ENCODE measurements at places on chromosomes 1 and 21. TPM values are rescaled to one million over a fixed set of nuclear protein-coding genes. Genes with fewer than 3 reads are reported as not detected.

DNA sequence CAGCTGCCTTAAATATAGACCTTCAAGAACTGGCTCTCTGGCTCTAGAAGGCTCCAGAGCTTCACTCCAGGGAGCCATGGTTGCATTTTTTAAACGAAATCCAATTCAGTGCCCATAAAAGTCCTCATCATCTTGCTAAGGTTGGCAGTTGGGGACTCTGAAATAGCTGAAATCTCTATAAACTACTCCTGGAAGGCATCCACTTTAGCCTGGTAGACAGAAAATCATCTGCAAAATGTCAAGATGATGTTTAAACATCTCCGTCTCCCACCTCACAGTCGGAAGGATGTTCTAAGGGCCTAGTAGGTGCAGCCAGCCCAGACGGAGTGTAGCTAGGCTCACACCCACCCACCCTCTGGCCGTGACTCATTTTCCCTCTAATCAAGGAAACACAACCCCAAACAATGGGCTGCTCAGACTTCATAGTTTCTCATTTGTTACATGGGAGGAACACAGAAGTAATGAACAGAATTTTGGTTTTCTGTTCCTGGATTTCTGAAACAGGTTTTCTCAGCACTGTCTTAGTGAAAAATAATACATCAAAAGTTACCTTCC, 235.4 kb upstream of the KAZN start:
- peak; percentile 74 for DNase-seq

DNA sequence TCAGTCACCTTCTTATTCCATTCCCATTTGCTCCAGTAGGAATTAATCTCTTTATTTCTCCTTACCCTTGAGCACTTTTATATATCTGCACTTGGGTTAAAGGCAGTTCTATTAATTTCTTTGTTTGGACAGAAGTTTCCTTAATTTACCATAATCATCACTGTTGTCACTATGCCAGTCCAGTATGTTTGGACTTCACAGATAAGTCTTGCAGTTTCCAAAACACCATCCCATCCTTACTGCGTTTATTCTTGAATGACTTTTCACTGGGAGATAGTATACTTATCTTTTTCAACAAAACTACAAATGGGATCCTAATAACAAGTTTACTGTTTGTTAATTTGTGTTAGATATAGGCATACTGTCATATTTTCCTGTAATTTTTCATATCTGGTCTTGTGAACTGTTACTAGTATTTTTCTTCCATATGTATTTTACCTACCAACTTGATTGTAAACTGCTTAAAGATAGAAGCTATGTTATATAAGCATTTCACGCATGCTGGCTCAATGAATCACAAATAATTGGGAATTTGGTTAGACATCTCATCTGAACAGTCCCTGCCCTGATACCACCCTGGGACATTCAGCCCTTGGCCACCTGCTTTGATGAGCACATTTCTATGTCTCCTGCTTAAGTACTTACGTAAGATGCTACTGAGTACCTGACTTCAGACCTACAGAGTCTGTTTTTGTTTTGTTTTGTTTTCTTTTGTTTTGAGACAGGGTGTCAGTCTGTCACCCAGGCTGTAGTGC, 78.2 kb downstream of the OLFML2B start:
- DNase-seq: no peak

DNA sequence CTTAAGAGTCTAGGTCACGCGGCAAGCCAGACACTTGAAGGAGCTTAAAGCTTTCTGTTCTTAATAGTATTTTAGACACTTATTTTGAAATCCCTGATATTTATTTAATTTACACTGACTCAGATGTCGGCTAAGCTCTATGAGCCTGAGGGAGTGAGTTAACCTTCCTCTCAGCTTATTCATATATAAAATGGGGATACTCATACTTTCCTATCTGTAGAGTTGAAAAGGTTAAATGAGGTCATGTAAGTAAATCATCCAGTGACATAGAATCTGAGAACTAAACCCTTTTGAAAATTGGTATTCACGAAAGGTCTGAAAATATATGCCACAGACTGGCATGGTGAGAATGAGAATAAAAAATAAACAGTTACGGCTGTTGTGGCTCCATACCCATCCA, 1.4 kb upstream of the GPR161 start:
- no peak for DNase-seq

DNA sequence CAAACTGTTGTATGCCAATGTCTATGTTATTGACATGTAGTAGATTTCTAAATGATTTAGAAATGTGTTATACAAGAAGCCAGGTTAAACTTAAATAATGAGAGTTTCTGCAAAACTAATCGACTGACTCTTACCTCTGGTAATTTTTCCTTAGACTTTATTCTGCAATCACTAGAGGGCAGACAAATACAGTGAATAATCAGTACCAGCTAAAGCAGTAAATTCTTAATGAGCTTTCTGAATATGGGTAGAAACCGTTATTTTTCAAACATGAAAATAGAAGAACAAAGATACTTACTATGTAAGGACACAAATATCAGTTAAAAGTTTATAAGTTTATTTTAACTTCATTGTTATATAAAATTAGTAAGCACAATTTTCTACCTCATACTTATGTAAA, 97.9 kb upstream of the RGS1 start:
- no peak for DNase-seq

- no peak for DNase-seq
Measured at GRCh38 chr1:108678706-108679105, 13.4 kb upstream of the PRPF38B start.

DNA sequence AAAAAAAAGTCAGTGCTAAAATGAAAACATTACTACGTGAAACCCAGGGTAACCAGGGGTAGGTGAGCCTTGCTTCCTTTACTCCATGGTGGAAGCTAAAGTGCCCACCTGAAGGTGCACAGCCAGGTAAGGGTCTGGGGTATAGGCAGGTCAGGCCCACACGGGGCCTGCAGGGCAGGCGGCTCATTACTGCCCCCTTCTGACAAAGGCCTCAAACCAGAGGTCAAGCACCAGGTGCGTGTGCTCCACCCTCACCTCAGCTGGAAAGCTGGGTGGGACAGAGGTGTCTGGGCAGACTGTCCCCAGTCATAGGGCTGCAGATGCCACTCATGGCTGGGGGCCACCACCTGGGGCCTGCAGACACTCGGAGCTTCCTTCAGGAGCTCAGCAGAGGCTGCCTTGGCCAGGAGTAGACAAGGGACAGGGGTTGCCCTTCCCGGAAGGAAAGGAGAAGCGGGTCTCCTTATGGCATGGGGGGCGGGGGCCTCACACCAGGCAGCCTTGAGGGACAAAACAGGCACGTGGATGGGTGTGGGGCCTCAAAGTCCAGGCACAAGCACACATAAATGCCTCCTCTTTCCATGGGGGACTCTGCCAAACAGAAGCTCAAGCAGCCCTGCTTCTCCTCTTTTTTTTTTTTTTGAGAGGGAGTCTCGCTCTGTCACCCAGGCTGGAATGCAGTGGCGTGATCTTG, 36.2 kb downstream of the ACOT7 start:
- no peak for DNase-seq

DNA sequence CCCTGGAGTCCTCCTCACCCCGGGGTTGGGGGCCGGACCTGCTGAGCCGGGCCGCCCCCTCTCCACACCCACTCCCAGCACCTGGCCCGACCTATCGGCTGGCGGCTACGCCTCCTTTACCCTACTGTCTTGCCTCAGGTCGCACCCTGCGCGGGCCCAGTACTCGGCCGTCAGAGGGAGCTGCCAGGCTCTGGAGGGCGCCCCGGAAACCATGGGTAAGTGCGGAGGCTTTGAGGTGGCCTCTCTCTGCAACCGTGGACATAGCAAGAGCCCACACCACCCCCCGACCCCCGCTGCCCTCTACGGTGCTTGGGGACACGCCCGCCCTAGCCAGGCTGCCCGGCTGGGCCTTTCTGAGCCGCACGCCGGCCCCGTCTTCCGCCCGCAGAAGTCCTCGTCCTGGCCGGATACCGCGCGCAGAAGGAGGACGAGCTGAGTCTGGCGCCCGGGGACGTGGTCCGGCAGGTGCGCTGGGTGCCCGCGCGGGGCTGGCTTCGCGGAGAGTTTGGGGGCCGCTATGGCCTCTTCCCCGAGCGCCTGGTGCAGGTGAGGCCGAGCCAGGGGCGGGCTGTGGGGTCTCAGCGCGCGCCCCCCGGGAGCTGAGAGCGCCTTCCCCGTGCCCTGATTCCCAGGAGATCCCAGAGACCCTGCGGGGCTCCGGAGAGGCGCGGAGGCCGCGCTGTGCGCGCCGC, at the start of gene SH3D21:
SH3D21 (plus strand) TSS at position 159 of the 692 bp plus-strand sequence; CDS start at position 212, 53 bp downstream.
- no peak for DNase-seq

DNA sequence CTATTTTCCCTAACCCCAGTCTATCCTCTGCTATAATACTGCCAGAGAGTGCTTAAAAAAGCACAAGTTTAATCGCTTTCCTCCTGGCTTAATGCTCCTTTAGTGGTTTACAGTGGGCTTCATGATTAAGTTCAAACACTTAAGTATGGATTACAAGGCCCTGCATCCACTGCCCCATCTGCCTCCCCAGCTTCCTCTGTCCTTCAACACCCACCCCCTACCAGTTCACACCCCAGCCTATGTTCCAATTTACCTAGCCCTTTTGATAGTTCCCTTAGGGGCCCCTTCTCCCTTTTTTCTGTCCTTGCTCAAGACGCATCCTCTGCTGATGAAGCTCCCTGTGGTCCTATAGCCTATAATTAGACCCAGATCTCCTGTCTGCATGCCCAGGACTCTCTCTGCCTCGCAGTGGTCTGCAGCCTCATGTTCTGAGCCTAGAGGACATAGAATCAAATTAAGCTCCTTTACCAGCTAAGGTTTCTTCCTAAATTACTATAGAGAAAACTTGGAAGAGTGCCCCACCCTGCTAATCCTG, 212.5 kb downstream of the FGGY start:
- DNase-seq: no peak

DNA sequence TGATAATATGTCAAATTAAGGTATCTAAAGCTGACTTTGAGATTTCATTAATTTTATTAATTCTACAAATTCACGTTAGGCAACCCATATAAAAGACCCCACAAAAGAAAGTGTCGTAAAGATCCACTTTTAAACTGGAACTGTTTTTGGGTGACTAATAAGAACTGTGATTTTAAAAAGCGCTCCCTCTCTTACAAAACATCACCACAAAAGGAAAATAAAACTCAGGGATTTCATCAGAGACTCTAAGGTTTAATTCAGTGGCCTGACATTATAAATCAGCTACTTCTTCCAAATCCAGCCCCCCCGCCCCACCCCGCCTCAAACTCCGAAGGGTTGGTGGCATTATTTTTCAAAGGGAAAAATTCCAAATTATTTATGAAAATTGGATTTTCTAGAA, 2.7 kb downstream of the COL24A1 start:
- DNase-seq: no peak

DNA sequence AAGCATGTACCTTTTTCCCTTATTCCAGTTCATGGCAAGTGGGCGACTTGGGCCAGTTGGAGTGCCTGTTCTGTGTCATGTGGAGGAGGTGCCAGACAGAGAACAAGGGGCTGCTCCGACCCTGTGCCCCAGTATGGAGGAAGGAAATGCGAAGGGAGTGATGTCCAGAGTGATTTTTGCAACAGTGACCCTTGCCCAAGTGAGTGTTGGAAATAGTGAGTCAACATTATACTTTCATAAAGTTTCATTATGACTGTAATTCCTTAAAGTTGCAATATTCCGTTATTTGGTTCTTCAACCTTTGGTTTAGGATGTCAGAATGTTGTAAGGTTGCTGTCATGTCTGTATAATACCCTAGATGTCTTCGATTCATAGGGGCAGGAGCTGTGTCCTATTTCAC, 230.5 kb downstream of the TPR start:
- DNase-seq: no peak

DNA sequence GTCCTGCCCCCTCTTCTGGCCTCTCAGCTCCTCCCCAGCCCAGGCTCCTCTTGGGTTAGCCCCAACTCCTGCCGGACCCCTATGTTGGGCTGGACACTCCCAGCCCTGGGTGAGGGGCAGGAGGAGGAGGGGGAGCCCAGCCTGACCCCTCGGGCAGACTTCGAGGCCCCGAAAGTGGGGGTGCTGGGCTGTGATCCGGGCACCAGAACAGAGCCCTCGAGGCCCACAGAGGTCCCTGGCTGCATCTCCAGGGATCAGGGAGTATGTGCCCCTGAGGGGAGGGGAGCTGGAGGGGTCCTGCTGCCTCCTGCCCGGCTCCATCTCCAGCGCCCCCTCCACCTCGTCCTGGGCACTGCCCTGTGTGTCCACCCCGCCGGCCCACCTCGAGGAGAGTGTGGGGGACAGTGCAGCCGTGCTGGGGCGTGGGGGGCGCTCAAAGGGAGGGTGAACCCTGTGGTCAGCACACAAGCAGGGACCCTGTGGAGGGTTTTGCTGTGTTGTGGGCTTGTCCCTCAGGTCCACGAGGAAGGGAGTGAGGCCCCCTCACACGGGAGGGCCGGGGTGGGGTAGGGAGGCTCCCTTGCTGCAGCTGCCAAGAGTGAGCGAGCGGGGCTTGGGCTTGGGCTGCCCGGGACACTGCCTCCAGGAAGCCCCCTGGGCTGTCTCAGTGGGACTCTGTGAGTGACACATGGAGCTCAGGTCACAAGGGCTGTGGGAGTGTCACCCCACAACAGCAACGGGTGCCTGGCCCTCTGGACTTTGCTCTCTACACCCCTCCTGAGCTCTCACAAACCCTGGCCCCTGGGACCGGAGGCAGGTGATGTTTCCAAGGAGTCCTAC, 54.4 kb downstream of the COL18A1 start:
- DNase-seq: no peak

DNA sequence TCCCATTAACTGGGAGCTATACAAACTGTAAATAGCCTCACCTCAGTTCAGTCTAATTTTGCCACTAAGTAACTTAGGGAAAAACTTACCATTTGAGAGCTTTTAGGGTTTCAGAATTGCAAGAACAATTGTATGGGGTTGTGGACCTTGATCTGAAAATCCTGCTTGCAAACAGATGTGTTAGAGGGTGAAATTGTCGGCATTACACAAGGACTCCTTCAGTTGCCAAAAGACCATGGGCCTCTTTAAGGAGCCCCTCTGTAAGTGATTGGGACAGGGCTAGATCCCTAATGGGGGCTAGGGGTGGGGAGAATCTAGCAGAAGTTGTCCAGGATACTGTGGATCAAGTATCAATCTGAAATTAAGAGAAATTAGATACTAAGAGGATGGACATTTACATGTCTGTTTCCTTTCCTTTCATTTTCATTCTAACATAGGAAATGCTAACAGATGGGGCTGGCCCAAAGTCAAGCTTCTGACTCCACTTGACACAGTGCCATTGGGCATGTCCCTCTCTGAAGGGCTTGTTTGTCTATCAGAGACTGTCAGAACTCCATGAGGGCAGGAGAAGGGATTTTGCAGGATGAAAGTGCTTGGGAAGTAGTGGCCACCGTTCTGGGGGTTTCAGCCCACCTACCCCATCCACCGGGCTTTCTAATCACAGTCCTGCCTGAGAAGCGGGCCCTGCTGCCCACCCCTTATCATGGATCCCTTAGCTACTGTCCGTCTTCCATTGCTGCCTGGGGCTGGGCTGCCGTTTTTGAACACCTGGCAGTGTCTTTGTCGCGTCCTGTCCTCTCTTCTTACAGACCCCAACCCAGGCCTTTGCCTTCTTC, 54.7 kb downstream of the STUM start:
- no peak for DNase-seq

IVL gene
- not detected for total RNA-seq

ODF2L gene
- 18.7 TPM for total RNA-seq

HMGCL gene
- total RNA-seq: 48.0 TPM

SLC45A1 gene
- 11.3 TPM for total RNA-seq

LEMD1 gene
- not detected for total RNA-seq

LYPD8 gene
- total RNA-seq: not detected

KCNN3 gene
- 11.4 TPM for total RNA-seq

PRDM16 gene
- total RNA-seq: 2.8 TPM

NHLH1 gene
- not detected for total RNA-seq
